Fibroblast of upper back skin (primary cell): ENCODE measurements at places on chromosomes 11 and 22.
A peak's percentile ranks its signal among the peaks of the same experiment; 100 is the strongest.

- DNase-seq, result no peak
These were observed 81.7 kb downstream of the C11orf91 start for GRCh38 chr11:33618956-33619355.

DNA sequence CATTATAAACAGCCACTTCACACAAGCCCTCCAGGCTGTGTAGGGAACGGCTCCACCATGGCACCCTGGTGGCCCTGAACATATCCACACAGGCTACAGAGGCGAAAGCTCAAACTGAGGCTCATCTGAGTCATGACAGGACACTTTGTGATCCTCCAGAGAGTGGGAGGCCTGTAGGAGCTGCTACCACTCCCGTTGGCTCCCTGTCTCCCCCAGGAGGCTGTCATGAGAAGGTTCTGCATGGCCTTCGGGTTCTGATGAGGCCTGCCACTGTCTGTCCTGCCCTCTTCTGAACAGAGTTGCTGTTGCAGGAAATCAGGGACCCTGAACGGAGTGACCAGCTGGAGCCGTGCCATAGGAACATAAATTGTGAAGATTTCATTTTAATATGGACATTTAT, 23.8 kb upstream of the ALDH3B2 start:
- no peak for DNase-seq

- peak; percentile 47 for DNase-seq
These were observed 12.9 kb upstream of the FAT3 start for GRCh38 chr11:92211576-92212167.

DNA sequence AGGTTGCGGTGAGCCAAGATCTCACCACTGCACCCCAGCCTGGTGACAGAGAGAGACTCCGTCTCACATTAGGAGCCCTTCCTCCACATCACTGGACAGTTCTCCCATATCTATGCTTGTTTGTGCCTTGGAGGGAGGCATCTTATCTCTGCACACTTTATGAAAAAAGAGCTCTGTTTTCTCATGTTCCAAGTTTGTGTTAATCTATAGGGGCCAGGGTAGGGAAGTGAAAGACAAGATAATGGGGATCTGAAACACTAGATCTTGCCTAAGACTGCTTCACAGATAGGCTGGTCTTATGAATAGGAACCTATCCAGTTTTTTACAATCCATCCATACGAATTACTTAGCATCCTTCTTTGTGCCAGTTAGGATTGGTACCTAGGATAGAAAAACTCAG, 17.1 kb downstream of the OR6Q1 start:
- no peak for DNase-seq

DNA sequence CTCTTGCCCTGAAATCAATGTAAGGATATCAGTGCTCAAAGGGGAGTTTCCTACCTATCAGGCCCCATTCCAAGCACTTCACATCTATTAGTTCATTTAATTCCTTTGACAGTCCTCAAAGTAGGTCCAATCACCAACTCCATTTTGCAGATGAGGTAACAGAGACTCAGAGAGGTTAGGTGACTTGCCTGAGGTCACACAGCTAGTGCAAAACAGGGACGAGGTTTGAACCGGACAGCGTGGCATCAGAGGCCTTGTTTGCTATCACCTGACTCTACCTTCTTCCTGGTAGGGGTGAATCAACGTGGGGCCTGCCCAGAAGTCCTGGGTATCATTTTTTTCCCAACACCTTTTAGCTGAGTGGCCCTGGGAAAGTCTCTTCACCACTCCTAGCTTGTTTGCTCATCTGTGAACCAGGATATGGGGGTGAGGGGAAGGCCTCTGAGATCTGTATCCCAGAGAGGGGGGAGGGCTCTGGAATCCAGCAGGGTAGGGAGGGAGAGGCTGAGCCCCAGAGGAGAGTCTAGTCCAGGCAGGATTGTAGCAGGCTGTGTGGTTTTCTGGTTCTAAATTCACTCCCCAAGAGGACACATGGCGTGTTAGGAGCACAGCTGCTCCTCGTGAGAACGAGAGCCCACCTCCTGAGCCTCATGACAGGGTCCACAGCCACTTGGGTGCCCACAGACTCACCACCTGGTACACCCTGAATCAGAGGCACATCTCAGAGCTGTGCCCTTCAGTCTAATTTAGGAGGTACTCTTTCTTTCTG, 174.7 kb downstream of the MN1 start:
- DNase-seq, result no peak

DNA sequence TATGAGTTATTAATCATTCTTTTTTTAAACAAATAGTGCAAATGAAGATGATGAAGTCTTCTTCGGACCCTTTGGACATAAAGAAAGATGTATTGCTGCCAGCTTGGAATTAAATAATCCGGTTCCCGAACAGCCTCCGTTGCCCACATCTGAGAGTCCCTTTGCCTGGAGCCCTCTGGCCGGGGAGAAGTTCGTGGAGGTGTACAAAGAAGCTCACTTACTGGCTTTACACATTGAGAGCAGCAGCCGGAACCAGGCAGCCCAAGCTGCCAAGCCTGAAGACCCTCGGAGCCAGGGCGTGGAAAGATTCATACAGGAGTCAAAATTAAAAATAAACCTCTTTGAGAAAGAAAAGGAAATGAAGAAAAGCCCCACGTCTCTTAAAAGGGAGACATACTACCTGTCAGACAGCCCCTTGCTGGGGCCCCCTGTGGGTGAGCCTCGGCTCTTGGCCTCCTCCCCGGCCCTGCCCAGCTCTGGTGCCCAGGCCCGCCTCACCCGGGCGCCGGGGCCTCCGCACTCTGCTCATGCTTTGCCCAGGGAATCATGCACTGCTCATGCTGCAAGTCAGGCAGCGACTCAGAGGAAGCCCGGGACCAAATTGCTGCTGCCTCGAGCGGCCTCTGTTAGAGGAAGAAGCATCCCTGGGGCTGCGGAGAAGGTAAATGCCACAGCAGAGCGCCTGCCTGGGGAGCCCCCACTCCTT, 11.8 kb downstream of the GTSE1 start:
- DNase-seq, result no peak

- DNase-seq, result no peak
These were observed 24.7 kb downstream of the OR8B2 start for GRCh38 chr11:124359566-124359965.

DNA sequence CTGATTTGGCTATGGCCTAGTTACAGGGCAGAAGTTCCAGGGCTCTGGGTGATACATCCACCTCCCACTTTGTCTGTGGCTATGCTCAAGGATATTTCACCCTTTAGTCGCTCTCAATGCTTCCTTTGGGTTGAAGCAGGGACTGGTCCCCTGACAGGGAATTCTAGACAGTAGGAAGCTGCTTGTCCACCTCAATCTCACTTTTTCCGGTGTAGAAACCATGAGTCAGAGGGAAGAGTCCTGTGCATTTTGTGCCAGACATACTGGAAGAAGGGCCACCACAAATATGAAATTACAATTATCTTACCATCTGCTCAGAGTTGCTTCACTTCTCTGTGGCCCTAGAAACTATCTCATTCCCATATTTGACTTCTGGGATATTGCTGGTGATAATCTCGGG, 413.7 kb upstream of the FAT3 start:
- peak; percentile 68 for DNase-seq

- no peak for DNase-seq
These were observed 24.6 kb downstream of the OTOG start for GRCh38 chr11:17571431-17572358.

GRCh38 chr11:112731538-112731937, 229.7 kb upstream of the NCAM1 start:
- no peak for DNase-seq

- no peak for DNase-seq
These were observed 22.7 kb downstream of the PTDSS2 start for GRCh38 chr11:472816-473215.

GRCh38 chr11:86804951-86805350, 4.6 kb downstream of the PRSS23 start:
- DNase-seq, result no peak

DNA sequence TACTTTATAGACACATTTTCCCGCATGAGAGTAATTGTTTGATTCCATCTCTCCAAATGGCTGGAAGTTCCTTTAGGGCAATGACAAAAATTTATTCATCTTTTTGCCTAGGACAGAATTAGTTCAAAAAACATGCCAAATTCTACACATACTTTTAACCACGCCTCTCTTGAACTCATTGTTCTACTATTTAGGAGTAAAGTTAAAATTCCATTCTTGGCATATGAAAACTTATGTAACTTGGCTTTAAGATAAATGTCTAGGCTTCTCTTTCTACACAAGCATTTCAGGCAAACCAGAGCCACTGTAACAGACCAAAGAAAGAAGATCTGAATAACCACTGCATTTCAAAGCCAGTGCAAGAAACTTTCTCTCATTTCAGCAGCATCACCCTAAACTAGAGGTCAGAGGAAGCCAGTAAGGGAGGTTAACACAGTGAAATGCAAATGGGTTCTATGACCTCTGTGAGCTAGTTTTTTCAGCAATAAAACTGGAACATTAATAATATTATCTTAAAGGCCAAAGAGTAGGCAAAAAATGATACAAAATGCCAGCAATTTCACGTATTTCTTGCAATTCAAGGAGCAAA, 73.0 kb downstream of the RSF1 start:
- peak; percentile 68 for DNase-seq

- no peak for DNase-seq
These were observed 502 bp downstream of the SMIM38 start for GRCh38 chr11:69156235-69156639.

- peak; percentile 70 for DNase-seq
These were observed 6.7 kb downstream of the KCNE3 start for GRCh38 chr11:74460481-74461154.

DNA sequence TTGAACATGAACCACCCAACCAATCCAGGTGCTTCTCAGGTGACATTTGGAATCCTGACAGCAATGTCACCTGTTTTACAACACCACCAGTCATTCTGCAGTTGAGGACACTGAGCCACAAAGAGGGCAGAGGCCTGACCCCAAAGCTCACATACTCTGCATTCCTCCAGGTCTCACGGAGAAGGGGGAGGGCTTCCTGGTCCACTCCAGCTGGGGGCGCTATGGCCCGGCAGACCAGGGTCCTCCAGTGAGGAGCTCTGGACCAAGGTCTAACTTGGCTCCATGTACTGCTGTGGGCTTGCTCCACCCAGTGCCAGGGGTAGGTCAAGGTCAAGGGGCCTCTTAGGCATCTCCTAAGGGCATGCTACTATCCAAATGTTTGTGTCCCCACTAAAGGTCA, 1.5 kb upstream of the PNPLA3 start:
- no peak for DNase-seq

- DNase-seq, result no peak
These were observed 6.6 kb downstream of the TSPAN4 start for GRCh38 chr11:849104-849824.

GRCh38 chr11:5230266-5230665, 3.4 kb upstream of the HBB start:
- DNase-seq, result no peak

GRCh38 chr11:61331651-61332050, 1.3 kb downstream of the DDB1 start:
- DNase-seq, result no peak

- no peak for DNase-seq
These were observed 230.3 kb downstream of the CSNK2A3 start for GRCh38 chr11:11122749-11123148.

GRCh38 chr22:28710107-28710506, 30.5 kb upstream of the TTC28 start:
- peak; percentile 20 for DNase-seq

DNA sequence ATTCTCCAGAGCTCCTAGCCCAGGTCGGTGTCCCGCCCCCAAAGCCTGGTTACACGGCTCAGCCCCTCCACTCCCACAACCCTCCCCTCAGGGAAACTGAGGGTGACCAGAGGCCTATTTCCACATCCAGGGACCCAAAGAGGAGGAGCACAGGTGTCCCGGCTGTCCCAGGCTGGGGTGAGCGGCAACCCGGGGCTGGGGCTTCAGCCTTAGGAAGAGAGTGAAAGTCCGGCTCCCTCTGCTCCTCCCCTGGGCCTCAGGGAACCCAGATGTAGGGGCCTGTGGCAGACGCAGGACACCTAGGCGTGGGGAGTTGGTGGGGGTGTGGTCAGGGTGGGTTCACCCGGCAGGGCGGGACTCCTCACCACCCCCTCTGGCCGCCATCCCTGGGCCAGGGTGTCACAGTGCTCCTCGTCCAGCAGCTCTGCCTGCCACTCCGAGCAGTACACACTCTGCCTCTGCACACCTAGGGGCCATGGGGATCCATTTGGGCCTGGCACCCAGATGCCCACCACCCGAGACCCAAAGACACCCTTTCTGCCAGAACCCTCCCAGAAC, 63.1 kb downstream of the ARFGAP3 start:
- DNase-seq, result no peak

DNA sequence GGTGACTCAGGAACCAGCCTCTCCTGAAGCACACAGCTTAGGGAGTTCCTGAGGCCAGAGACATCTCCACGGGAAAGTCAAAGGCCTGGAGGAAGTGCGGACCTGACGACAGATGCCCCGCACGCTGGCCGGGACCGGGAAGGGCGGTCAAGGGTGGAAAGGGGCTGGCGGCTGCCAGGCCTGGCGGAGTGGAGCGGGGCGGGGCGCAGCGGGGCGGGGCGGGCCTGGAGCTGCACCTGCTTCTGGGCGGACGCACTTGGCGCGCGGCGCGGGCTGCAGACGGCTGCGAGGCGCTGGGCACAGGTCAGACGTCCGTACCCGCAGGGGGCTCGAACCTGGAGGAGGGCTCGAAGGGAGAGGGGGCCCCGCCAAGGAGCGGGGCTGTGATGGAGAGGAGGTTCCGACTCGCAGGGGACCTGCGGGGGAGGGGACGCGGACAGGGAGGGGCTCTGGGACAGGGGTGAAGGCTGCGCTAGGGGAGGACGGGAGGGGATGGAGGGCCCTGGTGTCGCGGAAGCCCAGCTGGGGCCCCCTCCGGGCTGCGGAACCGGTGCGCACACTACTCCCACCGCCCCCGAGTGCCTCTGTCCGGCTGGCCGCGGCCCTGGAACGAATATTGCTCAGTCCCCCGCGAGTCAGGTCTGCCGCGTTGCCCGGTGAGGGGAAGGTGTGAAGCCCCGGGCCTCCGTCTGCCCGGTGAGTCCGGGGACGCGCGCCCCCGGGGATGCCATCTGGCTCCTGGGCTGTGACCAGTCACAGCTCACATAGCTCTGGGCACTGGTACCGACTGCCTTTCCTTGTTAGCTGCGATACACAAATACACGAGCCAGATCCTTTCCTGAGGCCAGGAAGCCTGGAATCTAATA, at the start of gene TMEM45B:
TMEM45B (plus strand) TSS at position 253 of the 866 bp plus-strand sequence. CDS start 36,635 bp downstream, outside the sequence.
- DNase-seq, result no peak

DNA sequence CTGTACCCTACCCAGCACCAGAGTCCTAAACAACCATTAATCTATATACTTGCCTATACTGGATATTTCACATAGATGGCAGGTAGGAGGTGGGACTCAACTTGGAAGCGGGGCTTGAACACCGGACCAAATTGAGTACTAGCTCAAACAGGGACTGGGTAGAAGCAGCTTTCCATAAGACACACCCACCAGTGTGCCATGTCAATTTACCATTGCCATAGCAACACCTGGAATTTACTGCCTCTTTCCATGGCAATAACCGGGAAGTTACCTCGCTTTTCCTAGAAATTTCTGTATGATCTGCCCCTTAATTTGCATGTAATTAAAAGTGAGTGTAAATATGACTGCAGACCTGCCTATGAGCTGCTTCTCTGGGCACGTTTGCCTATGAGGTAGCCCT, 38.6 kb upstream of the CUL5 start:
- no peak for DNase-seq

GRCh38 chr22:30312053-30312452, 14.7 kb downstream of the TBC1D10A start:
- DNase-seq, result peak; percentile 59
